ENCODE measurements at places on chromosomes 1 and 21.

DNA sequence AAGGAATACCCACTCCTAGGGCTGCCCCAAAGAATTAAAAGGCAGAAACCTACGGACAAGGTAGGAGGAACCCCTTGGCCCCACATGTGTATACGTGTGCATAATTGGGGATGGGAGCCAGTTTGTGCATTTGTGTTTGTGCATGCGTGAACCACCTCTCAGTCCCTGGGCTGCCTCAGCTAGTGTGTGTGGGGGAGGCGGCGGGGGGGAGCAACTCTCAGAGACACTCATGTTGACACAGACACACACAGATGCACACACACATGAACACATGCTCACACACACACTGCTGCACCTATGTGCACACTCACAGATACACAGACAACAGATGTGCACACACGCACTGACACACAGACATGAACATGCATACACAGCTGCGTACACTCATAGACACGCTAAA lies 5.1 kb downstream of the LDLRAD1 start:
- DNase-seq = no peak

DNA sequence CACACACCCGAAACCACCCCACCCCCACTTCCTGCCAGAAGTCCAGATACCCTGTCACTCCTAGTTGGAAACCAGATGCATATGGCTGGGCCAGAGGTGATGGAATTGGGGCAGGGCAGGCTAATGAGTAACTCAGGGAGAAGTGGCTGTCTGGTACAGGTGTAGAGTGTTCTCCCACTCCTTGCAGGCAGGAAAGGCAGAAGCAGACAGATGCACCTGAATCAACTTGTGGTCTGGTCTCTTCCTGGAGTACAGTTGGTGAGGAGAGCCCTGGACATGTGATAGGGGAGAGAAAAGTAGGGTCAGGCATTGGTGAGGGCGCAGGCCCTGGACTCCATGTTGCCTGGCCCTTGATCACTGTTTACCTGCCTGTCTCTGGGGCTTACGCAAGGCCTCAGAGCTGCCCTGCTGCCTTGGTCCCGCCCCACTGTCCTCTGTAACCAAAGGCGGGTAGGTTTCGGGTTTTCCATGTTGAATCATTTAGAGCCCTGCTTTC lies 2.5 kb downstream of the CGN start:
- no peak for DNase-seq

GRCh38 chr1:54849219-54850068 lies 37.6 kb downstream of the DHCR24 start:
- DNase-seq = no peak

- no peak for DNase-seq
These were observed 102.0 kb upstream of the COA6 start for GRCh38 chr1:234271243-234271606.

DNA sequence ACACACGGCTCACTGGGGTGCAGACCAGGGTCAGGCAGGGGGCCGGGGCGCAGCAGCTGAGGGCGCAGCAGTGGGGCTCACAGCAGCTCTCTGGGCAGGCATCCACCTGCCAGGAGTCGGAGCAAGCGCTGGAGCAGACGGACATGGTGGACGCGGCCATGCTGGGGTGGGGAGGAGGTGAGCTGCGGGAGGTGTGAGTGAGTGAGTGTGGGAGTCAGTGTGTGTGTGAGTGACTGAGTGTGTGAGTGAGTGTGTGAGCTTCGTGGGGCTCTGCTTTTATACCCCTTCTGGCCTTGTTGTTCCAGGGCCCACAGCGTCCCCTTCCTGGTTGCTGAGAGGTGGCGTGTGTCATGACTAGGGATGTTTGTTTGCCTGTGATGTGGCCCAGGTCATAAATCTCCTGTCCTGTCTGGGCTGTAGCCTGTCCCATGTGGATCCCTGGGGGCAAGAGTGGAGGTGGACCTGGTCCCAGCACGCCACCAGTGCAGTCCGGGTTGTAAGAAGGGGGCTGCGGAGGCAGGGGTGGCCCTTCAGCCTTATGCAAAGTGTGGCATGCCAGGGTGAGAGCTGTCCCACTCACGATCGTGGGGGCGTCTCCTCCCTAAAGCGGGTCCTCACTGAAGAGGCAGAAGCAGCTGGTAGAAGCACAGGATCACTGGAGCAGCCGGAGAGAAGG lies at the start of gene KRTAP10-1:
Gene KRTAP10-1 (minus strand): TSS at position 205 of the 676 bp plus-strand sequence. CDS start 45 bp downstream, at position 160.
- DNase-seq = no peak

- no peak for DNase-seq
These were observed 46.5 kb downstream of the KCNJ15 start for GRCh38 chr21:38303300-38303699.

DNA sequence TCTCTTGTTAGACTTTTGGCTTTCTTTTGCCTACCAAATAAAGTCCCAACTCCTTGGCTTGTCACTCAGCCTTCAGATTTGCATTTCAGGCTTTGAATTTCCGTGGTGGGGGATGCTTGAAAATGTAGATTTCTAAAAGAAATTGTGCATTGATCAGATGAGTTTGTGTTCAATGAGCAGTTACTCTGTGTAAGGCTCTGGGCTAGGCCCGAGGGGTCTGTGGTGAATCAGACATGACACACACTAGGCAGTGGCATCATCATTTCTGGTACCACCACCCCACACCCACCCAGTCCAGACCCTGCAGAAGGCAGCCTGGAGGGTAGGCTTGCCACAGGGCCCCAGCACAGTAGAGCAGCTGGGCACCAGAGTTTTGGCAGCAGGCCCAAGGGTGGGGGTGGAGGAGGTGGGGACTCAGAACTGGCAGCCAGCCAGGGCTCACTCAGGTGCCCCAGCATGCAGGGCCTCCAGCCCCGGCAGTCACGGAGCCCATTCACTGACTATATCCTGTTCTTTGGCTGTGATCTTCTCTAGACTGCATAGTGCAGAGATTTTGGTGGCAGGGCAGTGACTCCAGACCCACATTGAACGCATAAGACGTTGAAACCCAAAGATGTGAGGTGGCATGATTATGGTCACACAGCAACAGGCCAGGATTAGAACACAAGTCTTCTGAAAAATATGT lies 97.2 kb upstream of the ARTN start:
- peak; percentile 97 for DNase-seq

DNA sequence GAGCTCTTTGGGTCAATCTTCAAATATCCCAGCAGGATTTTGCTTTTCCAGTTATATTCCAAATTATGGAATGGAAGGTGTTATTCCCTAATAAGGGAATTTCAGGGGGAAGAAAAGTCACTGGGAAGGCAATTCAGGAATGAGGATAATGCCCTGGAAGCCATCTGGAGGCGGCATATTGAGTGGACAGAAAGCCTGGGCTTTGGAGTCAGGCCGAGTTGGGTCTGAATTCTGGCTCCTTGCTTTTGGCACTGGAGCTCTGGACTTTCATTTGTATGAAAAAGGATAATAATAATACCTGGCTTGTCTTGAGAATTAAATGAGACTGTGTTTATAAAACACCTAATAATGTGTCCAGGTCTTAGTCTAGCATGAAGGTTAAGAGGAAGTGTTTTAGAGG lies 16.5 kb downstream of the GREM2 start:
- DNase-seq = no peak

GRCh38 chr1:19250629-19251304 lies 557 bp downstream of the EMC1 start:
- DNase-seq = no peak

GRCh38 chr1:40315239-40315794 lies 1.8 kb downstream of the COL9A2 start:
- no peak for DNase-seq

DNA sequence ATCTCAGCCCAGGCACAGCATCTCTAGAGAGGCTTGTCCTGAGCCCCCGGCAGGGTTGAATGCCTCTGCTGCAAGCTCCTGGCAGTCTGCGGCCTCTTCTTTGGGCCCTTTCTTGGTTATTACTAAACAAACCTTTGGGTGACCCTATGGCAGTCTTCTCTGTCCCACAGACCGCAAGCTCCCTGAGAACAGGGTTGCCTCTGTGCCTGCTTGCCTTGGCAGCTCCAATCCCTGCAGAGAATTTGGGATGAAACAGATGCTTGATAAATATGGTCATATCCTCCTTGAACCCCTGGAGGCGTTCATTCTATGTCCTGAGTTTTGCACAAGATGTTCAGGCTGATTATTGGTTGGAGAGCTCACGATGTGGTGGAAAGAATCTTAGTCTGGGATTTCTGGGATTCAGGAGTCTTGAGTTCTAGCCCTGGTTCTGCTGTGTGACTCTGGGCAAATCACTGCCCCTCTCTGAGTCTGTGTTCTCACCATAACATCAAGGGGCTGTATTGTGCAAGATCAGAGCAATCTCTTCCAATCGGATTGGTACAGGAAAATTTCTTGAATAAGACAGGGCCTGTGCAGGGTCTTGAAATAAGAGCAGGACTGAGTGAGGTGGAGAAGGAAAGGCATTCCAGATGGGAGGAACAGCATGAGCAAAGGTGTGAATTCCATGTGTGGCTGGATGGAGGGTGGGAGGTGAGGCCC lies 49.6 kb downstream of the EDN2 start:
- DNase-seq = no peak

- DNase-seq = no peak
These were observed 78.8 kb downstream of the CEP350 start for GRCh38 chr1:180033390-180033789.

DNA sequence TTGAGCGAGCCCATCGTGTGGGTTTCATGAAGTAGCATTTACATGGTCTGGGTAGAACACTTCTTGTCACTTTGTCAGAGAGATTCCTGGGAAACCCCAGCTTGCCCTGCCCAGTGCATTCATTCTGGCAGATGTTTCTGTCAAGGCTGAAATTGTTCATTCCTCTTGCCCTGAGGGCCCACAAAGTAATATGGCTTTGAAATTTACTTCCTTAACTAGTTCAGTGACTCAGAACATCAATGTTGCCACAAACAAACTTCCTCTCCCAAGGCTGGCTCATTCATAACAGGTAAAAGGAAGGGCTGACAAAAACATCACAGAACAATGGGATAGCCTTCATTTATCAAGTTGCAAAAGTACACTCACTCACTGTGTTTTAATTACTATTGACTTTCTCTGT lies 5.0 kb upstream of the KIAA0040 start:
- DNase-seq = no peak

DNA sequence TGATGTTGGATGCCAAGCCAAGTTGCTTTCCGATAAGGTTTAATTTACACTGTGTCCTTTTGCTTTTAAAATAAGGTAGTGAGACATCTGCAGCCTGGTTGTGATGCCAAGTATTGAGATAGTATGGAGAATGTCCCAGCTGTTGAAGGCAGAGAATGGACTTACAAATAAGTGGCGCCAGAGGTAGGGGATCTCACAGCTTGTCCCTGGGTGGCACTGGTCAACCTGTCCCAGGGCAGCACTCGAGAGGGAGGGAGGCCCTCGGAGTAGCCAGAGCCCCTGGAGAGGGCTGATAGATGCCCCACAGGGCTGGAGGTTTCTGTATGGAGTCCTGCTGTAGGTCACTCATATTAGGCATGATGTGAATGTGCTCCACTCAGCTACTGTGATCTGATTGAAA lies 98.5 kb downstream of the GALNT2 start:
- no peak for DNase-seq

DNA sequence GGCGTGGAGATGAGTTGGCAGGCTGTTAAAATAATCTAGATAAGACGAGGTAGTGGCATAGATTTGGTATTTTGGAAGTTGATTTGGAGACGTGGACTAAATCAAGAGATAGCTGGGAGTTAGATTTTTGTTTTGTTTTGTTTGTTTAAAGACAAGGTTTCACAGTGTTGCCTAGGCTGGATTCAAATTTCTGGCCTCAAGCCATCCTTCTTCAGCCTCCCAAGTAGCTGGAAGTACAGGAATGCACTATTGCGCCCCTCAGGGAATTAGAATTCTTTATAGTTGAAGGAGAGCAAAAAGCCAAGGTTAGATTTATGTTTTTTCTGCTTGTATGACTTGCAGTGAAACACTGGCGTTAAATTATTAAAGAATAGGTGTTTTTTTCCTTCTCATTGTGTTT lies 22.3 kb upstream of the SNRPE start:
- no peak for DNase-seq

GRCh38 chr1:213987927-213988506 lies at the start of gene PROX1:
TSS of gene PROX1 (plus strand) at chr1:213987973. CDS start at chr1:213996536, 8,563 bp downstream.
- DNase-seq = peak; percentile 73

DNA sequence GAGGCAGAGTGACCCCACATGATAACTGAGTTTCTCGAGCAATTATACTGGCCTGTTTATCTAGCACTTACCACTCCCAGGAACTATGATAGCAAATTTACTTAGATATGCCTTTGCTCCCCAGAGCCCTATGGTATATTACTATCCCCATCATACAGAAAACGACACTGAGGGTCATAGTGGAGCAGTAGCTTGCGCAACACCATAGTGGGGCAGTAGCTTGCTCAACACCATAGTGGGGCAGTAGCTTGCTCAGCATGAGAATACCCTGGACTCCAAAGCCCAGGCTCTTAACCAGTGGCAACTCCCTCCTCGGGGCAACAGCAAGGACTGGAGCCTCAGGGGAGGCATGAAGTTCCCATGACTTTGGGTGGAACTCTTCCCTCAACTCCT lies 211.9 kb downstream of the NPHP4 start:
- DNase-seq = no peak

DNA sequence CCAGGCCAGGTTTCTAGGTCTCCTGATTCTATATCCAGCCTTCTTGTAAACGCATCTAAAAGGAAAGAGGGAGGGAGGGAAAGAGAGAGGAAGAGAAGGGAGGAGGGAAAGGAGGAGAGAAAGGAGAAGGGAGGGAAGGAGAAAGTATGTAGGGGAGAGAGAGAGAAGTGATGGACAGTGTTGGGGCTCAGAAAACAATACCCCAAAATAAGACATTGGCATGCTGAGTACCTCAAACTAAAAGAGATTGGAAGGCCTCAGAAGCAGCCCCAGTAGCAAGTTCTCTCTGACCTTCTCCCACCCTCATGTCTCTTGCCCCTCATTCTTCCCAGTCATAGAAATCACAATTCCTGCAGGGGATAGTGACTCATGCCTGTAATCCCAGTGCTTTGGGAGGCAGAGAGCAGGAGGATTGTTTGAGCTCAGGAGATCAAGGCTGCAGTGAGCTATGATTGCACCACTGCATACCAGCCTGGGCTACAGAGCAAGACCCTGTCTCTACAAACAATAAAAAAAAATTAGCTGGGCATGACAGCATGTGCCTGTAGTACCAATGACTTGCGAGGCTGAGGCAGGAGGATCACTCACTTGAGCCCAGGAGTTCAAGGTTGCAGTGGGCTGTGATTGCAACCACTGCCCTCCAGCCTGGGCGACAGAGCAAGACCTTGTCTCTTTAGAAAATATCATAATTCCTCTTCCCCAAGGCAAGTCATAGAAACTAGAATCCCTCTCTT lies 51.2 kb downstream of the DNTTIP2 start:
- DNase-seq = no peak

GRCh38 chr1:11546456-11546855 lies 67.5 kb downstream of the DISP3 start:
- DNase-seq = no peak

- no peak for DNase-seq
These were observed 135.7 kb downstream of the CNIH3 start for GRCh38 chr1:224751624-224752311.

- no peak for DNase-seq
These were observed 1363.9 kb upstream of the ADGRL2 start for GRCh38 chr1:80436851-80437250.

DNA sequence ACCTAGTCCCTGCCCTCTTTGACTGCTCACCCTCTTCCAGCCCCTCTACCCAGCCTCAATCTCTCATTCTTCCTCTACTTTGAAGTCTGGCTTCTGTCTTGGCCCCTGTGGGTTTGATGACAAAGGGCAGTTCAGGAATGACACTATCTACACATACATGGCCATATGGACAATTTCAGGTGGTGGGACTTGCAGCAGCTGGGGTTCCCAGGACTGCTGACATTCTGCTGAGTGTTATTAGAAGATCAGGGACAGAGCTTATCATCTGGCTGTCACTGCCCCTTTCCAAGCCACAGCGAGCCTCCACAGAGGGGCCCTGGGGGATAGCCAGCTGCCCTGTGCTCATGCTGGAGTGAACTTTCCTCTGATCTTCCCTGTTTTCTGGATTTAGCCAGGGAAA lies 97.4 kb upstream of the IPO9 start:
- DNase-seq = no peak

GRCh38 chr1:14599800-14600199 lies 1.3 kb downstream of the KAZN start:
- DNase-seq = no peak
